ENCODE measurements at places on chromosomes 16 and 17.

DNA sequence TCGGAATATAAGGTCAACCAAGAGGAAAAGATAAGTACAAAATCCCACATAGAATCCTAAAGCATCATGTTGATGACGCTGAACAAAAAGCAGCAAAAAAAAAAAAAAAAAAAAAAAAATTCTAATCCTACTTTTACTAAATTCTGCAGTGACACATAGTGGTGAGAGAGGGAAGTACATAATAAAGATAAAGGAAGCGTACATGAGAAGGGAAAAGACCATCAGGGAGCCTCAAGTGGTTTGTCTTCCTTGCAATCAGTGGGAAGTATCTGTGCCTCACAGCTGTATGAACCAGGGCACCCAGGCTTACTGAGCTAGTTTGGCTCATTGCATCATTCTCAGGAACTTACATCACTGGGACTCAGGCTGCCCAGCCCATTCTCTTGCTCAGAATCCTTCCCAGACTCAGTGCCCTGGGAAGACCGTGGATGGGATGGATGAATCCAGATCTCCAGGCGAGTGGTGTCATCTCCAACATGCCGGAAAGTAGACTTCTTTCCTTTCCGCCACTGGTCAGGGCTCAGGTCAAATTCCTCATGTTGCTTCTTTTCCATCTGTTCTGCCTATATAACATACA, 21.2 kb downstream of the SMG6 start:
- DNase-seq, result peak; percentile 70

GRCh38 chr17:19413761-19414160, 2.7 kb downstream of the RNF112 start:
- no peak for DNase-seq

DNA sequence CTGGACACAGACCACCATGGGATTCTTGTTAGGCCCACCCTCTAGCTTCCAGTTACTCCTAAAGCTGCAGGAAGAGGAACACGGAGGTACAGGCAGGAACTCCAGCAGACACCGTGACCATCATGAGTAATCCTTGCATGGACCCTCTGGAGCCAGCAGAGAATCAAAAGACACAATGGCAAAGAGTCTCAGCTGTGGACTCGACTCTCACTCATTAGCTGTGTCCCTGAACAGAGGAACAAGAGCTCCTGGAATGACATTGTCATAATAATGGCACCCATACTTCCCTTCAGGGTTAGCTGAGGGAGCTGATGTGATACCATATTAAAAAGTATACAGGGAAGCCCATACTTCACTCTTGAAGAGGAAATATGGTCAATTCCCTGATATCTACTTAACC, 176.3 kb upstream of the ASIC2 start:
- DNase-seq, result no peak

- no peak for DNase-seq
These were observed 398.9 kb downstream of the PMP22 start for GRCh38 chr17:14866266-14866665.

- no peak for DNase-seq
These were observed 21.5 kb upstream of the PSMD7 start for GRCh38 chr16:74275031-74275636.

- no peak for DNase-seq
These were observed 250.3 kb downstream of the ZFHX3 start for GRCh38 chr16:72797621-72798020.

DNA sequence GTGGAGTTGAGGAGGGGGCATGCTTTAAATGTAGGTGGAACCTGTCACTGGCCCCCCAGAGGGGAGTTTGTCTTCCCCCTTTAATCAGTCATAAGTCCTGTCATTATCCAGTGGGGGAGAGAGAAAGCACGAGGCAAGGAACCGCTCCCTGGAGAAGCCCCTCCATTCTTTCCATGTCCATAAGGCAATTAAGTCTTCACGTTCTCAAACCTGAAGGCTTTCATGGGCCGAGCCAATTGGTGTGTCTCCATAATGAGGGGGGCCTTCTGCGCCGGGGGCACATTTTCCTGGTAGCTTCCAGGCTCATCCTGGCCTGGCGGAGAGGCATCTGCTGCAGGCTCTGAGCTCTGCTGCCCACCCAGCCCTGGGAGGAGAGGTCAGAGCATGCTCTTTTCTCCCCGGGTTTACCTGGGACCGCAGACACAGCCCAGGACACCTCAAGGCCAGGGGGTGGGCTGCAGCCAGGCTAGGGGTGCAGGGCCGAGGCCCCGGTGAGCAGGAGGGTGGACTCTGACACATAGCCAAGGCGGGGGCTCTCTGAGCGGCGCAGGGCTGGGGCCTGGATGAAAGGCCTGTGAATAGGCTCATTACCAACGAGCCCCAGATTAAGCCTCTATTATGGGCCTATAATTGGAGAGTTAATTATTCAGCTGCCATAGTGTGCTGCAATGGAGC, 42.5 kb downstream of the C16orf78 start:
- peak; percentile 31 for DNase-seq

GRCh38 chr17:67922503-67922902, 73.8 kb downstream of the C17orf58 start:
- DNase-seq, result no peak

DNA sequence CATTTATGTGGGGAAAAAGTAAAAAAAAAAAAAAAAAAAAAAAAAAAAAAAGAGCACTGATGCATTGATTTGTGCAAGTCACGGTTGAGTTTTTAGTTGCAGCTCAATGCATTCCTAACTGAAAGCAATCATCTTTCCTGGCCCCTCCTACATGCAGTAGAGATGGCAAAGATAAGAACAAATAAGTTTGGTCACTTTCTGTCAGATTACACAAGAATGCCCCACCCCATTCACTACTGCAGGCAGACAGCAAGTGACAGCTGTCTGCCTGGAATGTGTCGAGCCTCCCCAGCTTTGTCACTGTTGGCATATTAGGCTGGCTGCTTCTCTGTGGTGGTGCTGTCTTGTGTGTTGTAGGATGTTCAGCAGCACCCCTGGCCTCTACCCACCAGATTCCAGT, 243.5 kb downstream of the FOXL1 start:
- no peak for DNase-seq

GRCh38 chr17:78049609-78050008, 78.9 kb downstream of the TMC6 start:
- no peak for DNase-seq

DNA sequence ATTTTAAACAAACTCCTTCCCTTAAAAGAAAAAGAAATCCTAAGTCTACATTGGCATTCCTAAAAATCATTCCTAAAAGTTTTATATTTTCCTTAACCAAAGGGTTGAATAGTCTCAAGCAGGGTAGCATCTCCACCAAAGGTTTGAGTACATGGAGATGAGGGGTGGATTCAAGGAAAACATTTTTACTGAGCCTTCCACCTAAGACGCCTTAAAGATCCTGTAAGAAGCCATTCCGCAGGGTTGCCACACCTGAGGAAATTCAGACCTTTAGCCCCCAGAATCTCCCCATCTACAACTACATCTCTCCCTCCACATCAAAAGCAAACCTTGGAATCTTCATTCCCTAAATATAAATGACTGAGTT, 7.7 kb upstream of the AKTIP start:
- no peak for DNase-seq

DNA sequence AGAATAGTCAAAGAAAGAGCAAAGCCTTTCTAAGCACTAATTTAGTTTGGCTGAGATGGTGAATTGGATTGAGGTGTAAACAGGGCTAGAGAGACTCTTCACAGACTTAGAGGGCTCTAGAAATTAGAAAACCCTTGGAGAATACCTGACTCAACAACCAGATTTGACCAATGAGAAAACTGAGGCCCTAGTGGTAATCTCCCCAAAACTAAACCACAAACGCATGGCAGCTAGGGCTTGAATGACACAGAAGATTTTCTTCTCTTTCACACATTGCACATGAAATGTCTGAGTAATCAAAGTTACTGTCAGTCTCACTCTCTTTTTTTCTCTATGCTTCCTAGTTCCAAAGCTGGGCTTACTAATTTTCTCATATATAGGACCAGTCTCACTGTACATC, 314.5 kb upstream of the KCNJ16 start:
- DNase-seq, result no peak

GRCh38 chr16:77963185-77964044, 58.9 kb upstream of the CLEC3A start:
- DNase-seq, result no peak

- DNase-seq, result no peak
These were observed 4.5 kb downstream of the MAF start for GRCh38 chr16:79595931-79596450.

DNA sequence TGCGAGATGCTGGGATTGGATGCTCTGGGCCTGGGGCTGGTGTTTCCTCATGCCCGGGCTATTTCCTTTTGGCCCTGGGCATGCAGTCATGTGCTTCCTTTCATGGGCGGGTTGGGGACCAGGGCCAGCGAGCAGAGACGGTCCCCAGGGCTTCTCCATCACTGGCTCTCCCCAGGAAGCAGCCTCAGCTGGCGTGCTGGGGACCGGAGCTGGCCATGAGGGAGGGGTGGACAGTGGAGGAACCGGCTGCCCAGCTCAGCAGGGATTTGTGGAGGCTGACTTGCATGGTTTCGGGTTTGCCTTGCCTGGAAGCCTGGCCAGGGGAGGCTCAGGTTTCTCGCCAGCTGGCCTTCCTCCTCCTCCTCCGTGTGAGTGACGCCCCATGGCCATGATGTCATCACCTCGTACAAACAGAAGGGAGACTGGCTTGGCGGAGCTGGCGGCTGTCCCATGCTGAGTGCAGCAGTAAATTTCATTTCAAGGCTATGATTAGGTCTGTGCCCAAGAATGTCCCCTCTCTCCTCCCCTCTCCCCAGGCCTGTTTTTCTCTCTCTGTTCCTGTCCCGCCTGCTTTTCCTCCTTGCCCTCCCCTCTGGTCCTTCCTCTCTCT, 8.9 kb upstream of the TIMP2 start:
- peak; percentile 55 for DNase-seq

DNA sequence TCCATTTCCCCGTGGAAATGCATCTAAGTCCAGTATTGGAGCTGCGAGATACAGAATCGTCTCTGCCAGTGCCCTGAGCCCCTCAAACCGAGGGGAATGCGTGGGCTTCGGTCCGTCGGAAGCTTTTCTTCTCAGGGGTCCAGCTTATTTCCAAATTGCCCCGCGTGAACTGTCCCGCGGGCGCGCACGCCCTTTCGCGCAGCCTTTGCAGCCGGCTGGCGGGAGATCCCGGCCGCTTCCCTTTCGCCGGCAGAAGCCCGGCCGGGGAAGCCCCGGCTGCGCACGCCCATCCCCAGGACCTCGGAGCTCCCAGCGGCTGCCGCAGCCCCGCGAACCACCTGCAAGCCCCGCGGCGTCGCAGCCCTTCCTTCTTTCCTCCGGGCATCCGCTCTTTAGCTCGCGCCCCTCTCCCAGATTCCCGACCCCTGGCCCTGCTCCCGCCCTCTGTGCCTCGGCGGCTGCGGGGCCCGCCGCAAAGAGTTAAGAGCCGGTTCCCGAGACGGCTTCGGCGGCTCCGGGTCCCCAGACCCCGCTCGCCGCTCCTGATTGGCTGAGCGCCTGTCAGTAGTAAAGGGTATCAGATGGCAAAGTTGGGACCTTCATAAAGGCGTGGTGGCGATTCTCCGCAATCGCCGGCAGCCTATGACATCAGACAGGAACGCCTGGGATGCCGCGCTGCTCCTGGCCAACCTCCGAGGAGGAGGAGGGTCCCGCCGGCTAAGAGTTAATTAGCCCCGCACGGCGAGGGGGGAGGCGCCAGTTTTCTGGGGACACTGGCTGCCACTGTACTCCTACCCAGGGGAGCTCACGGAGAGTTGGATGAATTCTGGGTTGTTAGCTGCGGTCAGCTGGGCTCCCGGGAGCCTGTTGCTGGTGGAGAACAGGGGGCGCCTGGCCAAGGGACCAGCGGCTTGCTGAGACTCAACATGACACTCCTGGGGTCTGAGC, at the start of gene MYOCD:
Gene MYOCD, plus strand, starts transcription at position 628 of the 948 bp plus-strand sequence. Its CDS starts 299 bp downstream, at position 927.
- no peak for DNase-seq

DNA sequence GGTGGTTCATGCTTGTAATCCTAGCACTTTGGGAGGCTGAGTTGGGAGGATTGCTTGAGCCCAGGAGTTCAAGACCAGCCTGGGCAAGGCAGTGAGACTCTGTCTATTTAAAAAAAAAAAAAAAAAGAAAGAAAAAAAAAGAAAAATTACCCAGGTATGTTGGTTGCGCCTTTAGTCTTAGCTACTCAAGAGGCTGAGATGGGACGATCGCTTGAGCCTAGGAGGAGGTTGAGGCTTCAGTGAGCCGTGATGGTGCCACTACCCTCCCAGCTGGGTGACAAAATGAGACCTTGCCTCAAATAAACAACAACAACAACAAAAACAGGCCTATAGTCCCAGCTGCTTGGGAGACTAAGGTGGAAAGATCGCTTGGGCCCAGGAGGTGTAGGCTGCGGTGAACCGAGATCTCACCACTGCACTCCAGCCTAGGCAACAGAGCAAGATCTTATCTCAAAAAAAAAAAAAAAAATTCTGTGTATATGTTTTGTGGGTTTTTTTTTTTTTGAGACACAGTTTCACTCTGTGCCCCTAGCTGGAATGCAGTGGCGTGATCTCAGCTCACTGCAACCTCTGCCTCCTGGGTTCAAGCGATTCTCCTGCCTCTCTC, 12.5 kb upstream of the ANKRD40CL start:
- DNase-seq, result no peak

DNA sequence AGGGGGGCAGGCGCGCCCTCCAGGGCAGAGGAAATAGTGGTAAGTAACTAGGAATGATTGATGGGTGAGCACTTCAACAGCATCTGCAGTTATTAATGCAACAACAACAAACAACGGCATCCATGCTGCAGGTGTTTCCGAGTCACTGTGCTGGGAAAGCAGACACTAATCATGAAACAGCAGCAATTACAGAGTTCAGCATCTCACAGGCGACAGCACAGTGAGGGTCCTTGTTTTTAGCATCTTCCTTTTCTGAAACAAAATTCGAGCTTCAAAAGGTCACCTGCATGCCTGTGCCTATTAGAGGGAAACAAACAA, 191.9 kb downstream of the SLC39A11 start:
- peak; percentile 37 for DNase-seq

GRCh38 chr17:57895382-57896060, 45.7 kb upstream of the MRPS23 start:
- DNase-seq, result no peak
